Stimulated activated CD4-positive, alpha-beta T cell treated with anti-CD3 and anti-CD28 coated beads, Interleukin-12 subunit alpha, Interleukin-12 subunit beta, amount 100 ng/mL, for 24 hours (primary cell): ENCODE measurements at places on chromosomes 2 and 18.

DNA sequence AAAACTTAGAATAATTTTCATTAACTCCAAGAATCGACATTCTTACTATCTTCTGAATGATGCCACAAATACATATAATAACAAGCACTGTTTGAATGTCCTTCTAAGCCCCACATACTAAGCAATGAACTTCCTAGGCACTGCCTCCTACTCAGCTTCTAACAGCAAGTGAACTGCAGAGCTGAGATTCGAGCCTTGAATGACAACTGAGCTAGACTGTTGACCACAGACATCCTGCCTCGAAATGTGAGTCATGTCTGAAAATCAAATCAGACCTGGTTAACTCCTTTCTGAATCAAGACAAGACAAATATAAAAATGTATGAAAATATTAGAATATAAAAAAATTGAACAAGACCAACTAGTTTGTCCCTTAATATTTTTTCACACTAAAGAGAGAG is 108.1 kb downstream of the MYT1L start:
- no peak for DNase-seq

DNA sequence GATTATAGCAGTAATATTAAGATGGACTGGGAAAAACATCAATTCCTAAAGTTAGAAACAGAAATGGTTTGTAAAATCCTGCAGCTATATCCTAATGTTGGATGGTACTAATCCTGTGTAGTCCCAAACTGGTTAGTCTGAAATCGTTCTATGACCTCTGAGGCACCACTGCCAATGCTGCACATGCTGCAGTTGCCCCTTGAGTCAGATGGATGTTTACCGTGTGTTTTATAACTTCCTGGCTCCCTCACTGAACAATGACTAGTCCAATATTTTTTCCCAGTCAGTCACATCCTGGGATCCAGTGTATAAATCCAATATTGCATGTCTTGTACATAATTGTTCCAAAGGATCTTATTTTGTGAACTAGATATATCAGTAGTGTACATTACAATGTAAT is 226.7 kb upstream of the PKDCC start:
- no peak for DNase-seq

DNA sequence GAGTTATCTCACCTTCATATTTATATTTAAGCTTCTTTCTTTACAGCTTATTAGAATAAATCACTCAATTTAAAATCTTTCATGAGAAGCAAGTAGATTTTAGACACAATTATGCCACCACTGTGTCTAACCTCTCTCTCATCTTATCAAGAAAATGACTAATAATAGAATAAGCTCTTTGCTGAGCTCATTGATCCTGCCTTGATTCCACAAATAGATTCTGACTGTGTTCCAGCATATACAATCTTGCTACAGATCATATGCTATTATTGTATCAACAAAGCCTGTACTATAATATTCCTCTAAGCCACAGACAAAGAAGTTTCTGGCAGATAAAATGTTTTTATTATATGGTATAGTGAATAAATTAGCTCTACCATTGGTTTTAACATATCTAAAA is 168.7 kb upstream of the GULP1 start:
- no peak for DNase-seq

GRCh38 chr2:40740419-40740818 is 288.5 kb upstream of the SLC8A1 start:
- no peak for DNase-seq

DNA sequence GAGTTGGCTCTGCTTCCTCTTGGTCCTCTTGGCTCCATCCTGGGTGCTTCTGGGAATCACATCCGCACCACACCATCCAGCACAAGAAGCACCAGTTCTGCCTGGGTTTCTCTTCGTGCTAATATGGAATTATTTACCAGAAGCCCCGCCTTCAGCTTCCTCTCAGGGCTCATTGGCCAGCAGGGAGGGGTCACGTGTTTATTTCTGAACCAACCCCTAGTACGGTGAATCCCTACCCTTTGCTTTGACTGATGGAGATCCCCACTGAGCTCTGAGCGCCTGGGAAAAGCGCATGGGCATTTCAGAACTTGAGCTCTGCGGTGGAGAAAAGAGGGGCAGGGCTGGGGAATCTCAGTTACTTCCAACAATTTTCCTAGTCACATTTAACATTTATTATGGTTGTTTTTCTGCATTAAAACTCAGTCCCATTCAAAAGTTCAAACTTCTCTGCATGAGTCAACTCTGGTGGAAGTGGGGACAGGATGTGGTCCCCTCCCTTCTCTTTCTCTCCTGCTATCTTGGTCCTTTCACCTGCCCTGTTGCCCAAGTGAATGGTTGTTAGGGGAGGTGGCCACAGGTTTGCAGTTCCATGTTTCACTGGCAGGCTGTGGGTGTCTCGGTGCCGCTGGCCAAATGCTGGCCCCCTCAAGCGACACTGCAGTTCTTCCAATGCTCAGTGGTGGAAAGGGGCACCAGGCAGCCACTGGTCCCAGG is 76.4 kb upstream of the TTC39C start:
- DNase-seq = no peak

DNA sequence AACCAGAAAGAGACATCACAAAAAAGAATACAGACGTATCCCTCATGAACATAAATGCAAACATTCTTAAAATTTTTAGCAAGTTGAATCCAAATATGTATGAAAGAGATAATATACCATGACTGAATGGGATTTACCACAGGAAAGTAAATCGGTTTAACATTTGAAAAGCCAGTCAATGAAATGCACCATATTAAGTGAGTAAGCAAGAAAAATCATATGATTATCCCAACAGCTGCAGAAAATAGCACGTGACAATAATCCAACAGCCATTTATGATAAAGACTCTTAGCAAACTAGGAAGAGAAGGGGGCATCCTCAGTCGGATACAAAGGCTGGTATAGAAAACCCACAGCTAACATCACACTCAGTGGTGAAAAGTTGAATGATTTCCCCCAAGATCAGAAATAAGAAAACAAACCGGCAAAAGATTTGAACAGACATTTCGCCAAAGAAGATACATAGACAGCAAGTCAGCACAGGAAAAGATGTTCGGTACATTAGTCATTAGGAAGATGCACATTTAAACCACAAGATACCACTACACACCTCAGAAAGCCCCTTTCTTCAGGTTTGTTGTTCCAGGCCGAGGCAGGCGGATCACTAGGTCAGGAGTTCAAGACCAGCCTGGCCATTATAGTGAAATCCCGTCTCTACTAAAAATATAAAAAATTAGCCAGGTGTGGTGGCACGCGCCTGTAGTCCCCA is 144.3 kb downstream of the INHBB start:
- no peak for DNase-seq

GRCh38 chr2:132725148-132725547 is 55.1 kb upstream of the LYPD1 start:
- no peak for DNase-seq

DNA sequence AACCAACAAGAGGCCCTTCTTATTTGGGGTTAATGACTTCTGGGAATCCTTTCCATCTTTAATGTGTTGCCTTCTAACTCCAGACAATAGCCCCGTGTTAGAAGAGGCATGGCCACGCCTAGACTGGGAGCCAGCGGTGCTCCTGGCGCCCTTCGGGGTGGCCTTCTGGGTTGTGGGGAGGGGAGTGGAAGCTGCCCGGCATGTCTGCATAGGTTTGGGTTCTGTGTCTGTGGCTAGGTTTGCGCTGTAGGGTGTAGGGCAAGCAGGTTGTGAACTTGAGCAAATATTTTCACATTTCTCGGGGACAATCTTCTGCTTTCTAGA is 40.4 kb downstream of the CELF4 start:
- DNase-seq = no peak

GRCh38 chr2:64595397-64596176 is 58.1 kb downstream of the SERTAD2 start:
- no peak for DNase-seq

DNA sequence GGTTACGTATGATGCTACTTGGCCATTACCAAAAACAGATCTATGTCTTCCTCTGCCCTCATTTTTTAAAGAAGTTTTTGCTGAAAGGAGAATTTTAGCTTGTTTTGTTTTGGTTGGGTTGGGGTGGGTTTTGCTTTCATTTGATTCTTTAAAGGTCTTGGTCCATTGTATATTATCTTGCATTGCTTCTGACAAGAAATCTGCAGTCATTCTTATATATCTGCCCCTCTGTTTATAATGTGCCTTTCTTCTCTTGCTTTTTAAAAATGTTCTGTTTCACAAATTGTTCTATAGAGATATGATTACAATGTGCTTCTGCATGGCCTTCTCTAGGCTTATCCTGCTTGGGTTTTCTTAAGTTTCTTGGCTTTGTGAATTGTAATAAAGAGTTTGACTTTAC is 660.6 kb downstream of the RNF144A start:
- no peak for DNase-seq

GRCh38 chr2:205733648-205734047 is 51.3 kb downstream of the NRP2 start:
- DNase-seq = no peak
